ENCODE measurements at places on chromosomes 11 and 22.

GRCh38 chr22:43301866-43302265, 41.3 kb downstream of the SCUBE1 start:
- no peak for DNase-seq

- DNase-seq: peak; percentile 36
Measured at GRCh38 chr11:119699227-119699626, 29.8 kb downstream of the NECTIN1 start.

DNA sequence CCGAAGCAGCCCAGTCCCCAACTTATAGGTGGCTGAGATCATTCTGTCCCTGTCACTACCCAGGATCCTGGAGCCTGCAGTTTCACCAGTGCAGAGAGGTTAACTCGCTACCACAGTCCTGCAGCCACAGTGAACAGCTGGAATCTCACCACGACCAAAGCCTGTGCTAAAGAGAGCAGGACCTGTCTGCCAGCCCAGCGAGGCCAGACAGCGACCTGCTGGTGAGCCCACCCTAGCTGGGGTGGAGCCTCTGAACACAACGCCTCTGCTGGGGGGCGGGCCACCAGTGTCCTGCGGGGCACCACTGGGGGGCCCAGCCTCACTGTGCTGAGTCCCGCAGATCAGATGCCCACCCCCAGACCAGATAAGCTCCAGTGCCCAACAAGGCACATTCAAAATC, 33.3 kb downstream of the DAGLA start:
- no peak for DNase-seq

DNA sequence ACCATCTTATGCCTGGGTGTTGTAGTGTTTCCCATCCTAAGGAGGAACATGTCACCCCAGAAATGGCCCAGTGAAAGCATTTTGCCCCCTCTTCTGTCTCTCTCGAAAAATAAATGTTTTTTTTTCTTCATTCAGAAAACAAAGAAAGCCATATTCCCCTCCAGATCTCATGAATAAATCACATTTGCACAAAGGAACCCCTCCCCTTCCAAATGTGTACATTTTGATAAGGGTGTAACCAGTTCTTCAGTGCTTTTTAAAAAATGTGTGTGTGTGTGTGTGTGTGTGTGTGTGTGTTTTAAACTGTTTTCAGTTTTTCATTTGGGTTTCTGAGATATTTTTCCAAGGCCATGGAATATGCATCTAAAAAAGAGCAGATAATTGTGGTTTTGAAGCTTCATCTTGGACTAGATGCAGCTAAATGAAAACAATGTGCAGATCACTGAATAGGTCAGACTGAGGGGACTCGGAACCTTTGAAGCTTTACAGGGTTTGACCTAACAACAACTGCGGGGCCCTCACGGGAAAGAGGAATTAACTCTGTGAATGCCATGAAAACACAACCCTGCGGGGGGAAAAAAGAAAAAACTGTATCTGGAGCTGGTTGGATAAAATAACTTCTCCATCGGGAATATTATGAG, 76.4 kb downstream of the YAP1 start:
- DNase-seq: peak; percentile 39

DNA sequence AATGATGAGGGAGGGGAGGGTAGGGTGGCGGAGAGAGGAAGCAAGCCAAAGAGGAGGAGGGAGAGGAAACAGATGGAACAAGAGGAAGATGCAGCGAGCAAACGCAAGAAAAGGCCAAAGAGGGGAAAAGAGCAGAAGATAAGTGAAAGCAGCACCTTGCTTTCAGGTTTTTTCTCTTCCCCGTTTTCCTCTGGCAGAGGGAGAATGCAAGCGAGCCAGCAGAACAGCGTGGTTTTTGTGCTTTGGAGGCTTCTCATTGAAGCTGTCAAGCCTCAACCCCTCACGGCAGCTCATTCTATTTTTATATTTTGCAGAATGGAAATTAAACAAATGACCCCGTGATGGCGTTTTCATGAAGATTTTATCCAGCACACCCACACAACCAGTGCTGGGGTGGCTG, 67.1 kb upstream of the GRAMD1B start:
- no peak for DNase-seq

Data from ovary (tissue), 10 donors.